NCI-H1105 (cell line): ENCODE measurements at places on chromosomes 1 and 21.

- no peak for DNase-seq
These were observed 340.4 kb downstream of the DISC1 start for GRCh38 chr1:231966983-231967382.

DNA sequence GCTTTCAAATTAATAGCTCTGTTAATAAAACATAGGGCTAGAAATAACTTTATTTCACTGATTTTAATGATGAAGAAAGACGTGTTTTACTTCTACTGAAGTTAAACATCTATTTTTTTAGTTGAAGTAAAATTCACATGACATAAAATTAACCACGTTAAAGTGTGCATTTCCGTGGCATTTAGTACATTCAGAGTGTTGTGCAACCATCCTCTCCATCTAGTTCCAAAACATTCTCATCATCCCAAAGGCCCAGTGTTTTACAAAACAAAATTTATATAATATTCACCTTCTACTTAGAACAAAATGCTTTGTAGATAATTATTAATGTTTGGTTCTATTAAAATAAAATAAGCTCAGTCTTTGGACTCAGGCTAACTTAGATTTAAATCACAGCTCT, 108.5 kb upstream of the GNG12 start:
- no peak for DNase-seq

DNA sequence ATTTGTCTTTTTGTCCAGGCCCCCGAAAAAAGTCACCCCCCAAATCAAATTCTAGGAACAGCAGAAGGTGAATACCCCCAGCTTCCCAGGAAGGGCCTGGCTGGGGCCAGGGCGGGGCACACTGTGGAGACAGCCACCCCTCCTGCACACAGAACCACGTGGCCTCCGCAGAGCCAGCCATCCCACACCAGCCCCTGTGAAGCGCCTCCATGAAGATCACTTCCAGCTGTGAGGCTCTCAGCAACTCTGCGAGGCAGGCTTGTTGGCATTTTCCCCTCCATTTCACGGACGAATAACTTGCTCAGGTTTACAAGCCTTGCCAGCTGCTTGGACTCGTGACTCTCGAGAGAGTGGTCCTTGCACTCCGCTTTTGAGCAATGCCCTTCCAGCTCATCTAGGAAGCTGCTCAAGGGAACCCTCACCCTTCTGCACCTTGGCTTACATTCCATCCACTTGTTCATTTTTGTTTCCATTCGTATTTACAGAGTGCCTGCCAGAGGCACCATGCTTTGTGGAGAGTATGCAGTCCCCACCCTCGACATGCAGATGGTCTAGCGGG, 48.2 kb downstream of the SYT6 start:
- no peak for DNase-seq

DNA sequence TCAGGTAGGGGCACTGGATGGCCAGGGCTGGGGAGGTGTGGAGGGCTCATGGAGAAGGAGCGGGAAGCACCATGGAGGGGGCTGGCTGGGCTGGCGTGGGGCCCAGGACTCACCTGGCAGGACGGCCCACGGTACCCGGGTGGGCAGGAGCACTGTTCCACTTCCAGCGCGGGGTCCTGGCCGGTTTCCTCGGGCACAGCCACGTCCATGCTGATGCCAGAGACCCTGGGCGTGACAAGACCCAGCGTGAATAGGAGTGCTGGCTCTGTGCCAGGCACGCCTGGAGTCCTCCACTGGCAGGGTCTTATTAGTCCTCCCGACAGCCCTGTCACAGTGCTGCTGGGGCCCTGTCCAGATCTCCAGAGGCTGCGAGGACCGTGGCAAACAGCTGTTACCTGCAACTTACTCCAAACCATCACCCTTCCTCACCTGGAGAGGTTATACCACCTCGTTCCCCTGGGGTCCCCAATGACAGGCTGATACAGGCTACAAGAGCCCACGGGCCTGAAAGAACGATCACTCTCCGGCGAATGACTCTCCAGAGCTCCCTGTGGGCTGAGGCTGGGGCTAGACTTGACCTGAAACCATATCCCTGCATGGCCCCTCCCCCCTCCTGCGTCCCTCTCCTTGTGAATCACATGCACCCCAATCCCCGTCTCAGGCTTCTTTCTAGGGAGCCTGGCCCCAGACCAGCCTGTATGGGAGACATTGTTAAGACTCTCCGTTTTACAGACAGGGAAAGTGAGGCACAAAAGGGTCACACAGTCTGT, 62.1 kb downstream of the HSPG2 start:
- peak; percentile 82 for DNase-seq

- DNase-seq = no peak
These were observed 6.8 kb downstream of the BACH1 start for GRCh38 chr21:29305561-29305960.
